Subcutaneous preadipocyte (primary cell): ENCODE measurements at places on chromosomes 2 and 18. TPM values are rescaled to one million over a fixed set of nuclear protein-coding genes. Genes with fewer than 3 reads are reported as not detected.

COL3A1 gene
- 1,186 and 1,584 TPM in 2 replicates for total RNA-seq

GMCL1 gene
- 4.0 and 7.6 TPM in 2 replicates for total RNA-seq

RSAD2 gene
- total RNA-seq = 0.37 and 0.39 TPM in 2 replicates

UGT1A3 gene
- total RNA-seq = not detected in 2 replicates

WNT6 gene
- not detected in 2 replicates for total RNA-seq

TUBA3E gene
- total RNA-seq = not detected in 2 replicates

MOGAT1 gene
- not detected in 2 replicates for total RNA-seq

MTLN gene
- total RNA-seq = 47.8 and 53.2 TPM in 2 replicates

GCG gene
- not detected in 2 replicates for total RNA-seq

MATN3 gene
- 0.39 and 0.73 TPM in 2 replicates for total RNA-seq

C2orf66 gene
- under 0.01 TPM in 1 of 2 replicates, not detected in the other for total RNA-seq

LBX2 gene
- 3.3 and 3.9 TPM in 2 replicates for total RNA-seq

SDC1 gene
- total RNA-seq = 6.6 and 20.3 TPM in 2 replicates
